ENCODE measurements at places on chromosomes 13 and 19.

GRCh38 chr13:34913040-34913439 lies 29.0 kb upstream of the NBEA start:
- DNase-seq: peak; percentile 6

DNA sequence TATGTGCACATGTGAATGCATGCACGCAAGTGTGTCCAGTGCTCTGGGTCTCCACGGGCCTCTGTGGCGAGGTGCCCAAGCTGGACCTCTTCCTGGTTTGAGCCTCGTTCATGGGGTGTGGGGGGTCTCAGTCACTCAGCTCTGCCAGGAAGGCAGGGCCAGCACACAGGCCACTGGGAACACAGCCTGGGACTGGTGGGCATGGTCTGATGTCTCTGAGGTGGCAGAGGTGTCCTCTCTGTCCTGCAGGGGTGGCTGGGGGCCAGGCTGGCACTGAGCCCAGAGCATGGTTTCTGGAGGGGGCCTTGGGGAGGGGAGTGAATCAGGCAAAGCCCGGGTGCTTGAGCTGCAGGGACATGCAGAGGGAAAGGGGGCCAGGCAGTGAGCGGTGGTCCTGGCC lies 9.4 kb downstream of the LRP3 start:
- DNase-seq: no peak

DNA sequence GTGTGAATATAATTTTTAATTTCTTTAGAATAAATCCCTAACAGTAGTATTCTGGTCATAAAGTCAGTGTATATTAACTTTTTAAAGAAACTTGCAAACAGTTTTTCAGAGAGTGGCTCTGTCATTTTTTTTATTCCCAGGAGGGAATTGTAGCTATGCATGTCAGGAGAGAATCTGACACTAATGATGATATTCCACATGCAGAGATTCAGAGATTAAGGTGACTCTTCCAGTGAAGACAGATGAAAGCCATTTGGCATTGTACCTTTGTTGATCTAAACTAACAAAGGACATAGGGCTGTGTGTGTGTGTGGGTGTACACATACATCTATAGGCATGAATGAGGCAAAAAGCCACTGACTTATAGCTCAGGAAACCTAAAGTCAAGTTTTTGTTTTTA lies 99.9 kb downstream of the TNFSF13B start:
- DNase-seq: no peak

- no peak for DNase-seq
These were observed 5.4 kb downstream of the FLT1 start for GRCh38 chr13:28489524-28489931.

DNA sequence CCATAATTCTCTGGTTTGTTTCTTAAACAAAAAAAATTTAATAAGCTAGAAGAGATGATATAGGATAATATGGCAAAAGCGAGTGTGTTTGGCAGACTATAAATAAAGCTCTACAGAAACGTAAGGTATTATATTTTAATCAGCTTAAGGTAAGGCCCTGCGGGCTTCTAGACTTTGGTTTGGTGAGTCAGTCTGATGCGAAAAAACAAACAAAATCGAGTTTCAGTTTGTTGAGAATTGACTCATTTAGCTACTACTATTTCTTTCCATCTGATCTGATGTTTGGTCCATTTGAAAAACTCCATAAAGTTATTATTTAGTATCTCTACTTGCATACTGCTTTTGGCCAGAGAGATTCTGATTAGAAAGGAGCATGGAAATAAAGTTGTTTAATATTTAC lies 138.0 kb downstream of the MIPEP start:
- DNase-seq: no peak

DNA sequence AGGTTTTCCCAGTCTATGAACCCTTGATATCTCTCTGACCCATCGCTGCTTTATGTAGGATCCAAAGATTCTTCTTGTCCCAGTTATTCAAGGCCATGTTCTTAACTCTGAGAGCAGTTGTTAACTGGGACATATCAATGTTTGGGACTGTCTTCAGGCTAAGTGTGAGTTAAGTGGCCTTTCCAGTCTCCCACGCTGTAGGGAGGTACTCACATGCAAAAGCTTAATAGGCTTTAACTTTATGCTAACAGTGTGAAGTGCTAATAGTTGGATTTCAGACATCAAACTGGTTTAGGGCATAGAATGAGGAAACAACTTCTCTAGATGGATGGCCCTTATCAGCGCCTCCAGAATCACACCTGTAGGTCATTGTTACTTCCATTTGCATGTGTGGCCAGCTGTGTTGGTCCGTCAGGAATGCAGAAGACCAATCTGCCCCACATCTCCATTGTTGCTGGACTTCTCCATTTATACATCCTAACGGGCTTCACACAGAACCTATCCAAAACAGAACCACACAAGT lies 104.7 kb upstream of the MBNL2 start:
- no peak for DNase-seq

GRCh38 chr13:26619358-26619757 lies 61.9 kb downstream of the WASF3 start:
- DNase-seq: no peak

GRCh38 chr13:110525328-110526319 lies 35.9 kb downstream of the RAB20 start:
- DNase-seq: no peak

DNA sequence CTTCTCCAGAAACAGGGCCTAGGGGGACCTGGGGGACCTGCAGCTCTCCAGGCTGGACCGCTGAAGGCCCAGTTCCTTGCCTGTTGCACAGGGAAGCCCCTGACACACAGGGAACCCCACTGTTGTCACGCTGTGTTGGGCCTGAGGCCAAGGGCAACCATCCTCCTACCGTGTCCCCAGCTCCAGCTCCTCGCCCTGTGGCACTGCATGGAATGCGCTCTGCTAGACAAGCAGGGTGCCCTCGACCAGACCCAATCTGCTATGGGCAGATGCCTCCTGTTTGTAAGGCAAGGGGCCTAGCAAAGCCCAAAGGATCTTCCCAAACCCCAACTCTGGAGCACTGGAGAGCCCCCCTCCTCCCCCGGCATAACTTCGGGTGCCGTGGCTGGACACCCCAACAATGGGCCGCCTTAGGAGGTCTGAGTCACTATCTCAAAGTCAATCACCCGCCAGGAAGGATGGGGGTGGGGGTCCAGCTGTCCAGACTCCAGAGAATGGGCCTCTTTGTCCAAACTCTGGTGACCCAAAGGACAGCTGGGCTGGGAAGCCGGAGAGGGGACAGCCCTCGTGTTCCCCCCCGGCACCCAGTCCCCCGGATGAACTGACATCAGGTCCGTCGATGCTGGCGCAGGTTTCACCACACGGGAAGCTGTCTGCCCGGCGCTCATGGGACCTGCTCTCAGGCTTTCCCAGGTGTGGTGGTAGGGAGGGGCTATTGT lies 3.7 kb downstream of the BRSK1 start:
- DNase-seq: no peak

DNA sequence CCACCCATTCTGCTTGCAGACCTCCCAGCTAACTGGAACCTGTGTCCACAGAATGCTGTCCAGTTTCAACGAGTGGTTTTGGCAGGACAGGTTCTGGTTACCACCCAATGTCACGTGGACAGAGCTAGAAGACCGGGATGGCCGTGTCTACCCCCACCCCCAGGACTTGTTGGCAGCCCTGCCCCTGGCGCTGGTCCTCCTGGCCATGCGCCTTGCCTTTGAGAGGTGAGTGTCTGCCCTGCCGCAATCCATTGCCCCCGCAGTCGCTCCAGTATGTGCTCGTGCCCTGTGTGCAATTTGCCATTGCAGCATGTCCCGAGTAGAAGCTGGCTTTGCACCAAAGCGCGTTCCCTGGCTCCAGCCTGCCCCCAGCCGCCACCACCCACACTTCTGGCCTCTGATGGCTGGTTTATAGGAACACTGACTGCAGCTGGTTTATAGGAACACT lies 41.9 kb downstream of the CERS4 start:
- no peak for DNase-seq

DNA sequence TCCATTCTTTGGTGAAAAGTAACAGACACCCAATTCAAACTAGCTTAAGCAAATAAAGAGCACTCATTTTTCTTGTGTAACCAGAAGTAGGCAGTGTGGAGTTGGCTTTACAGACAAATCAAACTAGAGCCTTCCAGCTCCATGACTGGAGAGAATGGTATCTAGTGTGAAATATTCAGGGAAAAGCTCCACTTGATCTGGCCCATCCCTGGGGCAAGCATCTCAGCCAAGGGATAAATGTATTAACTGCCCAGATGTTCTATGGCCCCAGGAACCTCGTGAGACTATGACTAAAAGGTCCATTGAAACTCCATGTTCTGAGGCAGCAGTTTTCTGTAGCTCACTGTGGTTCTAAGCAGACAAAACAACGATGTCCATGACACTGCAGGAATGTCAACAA lies 49.9 kb downstream of the TBC1D4 start:
- no peak for DNase-seq

GRCh38 chr13:35672611-35673010 lies 196.1 kb upstream of the MAB21L1 start:
- no peak for DNase-seq

DNA sequence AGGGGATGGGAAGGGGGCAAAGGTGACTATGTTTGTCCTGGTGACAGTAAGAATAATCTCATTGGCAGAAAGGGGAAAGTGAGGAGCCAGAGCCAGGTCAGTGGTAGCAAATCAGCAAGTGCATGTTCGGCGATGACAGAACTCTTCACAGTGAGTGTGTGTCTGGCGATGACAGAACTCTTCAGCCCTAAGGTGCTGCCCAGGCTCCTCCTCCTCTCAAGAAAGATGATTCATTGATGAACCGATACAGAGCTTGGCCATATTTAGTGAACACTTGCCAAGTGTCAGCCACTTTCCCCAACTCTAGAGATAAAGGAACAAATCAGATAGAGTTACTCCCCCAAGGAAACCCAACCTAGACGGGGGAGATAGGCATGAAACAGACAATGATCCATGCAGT lies 199.3 kb upstream of the UBL3 start:
- no peak for DNase-seq

DNA sequence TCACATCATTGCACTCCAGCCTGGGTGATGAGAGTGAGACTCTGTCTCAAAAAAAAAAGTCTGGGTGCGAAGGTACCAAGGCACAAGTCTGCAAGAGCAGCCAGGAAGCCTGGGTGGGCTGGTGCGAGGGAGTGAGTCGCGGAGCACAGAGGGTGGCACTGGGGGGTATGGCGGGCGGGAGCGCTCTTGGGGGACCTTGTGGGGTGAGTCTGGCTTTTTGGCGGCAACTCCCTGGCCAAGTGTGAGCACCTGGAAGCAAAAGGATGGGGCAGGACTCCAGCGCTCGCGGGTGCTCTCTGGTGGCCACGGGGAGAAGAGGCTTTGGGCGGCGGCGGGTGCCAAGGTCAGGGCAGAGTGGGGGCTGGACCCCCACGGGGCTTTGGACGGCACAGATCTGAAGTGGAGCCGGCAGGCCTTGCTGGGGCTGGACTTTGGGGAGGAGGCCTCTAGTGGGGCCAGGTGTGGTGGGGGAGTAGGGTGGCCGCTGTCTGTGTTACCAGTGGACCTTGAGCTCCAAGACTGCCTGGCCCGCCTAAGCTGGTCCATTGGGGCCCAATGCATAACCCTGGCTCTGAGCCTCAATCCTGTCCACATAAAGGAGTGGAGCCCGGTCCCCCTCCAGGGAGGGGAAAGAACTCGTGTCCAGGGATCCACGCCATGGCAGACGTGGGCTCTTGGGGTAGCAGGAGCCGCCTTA lies 1.6 kb downstream of the P2RY11 start:
- peak; percentile 57 for DNase-seq

DNA sequence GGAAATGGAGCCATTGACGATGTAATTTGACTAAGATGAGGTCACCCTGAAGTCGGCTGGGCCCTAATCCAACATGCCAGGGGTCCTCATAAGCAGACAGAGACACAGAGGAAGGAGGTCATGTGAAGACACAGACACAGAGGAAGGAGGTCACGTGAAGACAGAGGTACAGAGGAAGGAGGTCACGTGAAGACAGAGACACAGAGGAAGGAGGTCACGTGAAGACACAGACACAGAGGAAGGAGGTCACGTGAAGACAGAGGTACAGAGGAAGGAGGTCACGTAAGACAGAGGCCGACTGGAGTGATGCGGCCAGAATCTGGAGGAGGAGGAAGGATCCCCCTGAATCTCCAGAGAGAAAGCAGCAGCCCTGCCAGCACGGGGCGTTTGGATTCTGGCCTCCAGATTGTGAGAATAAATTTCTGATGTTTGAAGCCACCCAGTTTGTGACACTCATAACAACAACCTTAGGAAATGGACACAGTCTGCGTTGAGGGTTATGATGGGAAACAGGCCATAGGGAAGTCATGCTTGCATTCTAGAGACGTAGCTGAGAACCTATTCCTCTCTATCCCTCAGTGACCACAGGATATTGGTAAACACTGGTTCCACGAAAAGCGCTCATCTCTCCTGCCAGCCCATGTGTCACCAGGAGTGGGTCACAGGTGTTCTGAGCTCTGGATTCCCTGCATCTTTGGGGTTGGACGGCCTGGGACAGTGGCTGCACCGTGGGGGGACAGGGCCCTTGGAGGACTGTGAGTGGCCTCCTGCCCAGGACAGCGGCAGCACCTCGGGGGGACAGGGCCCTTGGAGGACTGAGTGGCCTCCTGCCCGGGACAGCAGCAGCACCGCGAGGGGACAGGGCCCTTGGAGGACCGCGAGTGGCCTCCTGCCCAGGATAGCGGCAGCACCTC lies 108.5 kb downstream of the SOX1 start:
- DNase-seq: peak; percentile 6

DNA sequence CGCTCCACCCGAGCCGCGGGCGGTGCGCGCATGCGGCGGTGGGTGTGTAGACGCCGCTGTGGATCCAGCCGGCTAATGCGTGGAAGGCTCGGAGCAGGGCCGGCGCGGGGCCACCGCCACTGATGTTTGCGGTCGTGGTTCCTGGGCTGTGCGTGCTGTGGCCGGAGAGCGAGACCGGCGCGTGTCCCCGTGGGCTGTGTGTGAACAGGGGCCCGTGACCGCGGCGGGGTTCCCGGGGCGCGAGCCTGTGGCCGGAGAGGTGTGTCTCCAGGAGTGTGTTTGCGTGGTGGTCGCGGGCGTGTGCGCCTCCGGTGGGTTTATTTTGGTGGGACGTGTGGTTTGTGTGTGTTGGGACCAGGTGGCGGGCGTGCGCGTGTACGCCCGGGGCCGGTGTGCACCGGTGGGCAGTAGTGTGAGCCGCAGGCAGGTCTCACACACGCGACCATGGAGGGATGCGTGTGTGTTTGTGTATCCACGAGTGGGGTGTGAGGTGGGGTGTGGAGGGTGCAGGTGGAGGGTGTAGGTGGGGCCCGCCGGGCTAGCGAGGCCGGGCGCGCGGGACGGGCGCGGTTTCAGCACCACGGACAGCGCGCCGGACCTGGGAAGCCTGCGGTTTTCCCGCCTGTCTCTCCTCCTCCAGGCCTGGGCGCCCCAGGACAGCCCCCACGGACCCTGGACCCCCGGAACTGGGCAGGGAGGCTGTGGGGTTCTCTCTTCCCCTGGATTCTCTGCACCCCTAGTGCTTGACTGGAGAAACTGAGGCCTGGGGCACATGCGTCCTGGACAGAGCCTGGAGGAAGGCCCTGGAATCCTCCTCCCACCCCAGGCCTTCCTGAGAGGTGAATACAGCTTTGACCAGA lies 1.6 kb downstream of the HCN2 start:
- DNase-seq: no peak

- no peak for DNase-seq
These were observed 997 bp upstream of the KCNN4 start for GRCh38 chr19:43781630-43782310.

DNA sequence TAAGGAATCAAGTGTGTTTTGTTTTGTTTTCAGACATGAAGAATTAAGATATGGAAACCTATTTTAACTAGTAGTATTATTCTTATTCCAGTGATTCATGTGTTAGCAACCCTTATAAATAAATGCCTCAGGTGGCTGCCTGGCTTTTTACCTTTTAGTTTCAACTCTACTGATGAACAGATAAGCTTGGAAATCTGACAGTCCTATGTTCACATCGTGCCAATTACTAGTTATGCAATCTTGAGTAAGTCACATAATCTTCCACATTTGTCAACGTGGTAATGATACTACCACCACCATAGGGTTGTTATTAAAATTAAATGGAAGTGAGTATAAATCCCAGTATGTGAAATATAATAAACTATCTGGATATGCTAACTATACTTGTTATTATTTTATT lies 64.3 kb downstream of the TBC1D4 start:
- DNase-seq: no peak
